CD4-positive, alpha-beta T cell treated with Interleukin-6 at 100 ng/mL for 8 hours (primary cell): ENCODE measurements at places on chromosomes 7 and 10.
A peak's percentile ranks its signal among the peaks of the same experiment; 100 is the strongest.

- DNase-seq: no peak
Measured at GRCh38 chr10:73744664-73744975, 448 bp downstream of the SEC24C start.

DNA sequence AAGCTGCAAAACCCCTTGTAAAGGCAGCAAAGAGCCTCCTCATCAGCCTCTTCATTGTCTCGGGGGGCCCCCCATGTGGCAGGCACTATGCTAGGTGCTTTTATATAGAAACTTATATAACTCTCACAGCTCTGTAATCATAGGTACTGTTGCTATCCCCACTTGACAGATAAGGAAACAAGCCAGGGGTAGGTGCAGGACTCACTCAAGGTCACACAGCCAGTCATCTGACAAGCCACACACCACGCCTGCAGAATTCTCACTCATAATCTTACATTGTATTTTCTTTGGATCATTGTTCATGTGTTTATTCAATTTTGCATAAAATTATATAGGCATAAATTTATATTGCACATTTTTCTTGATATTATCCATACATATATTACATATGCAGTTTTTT, 165.4 kb downstream of the PPP1R17 start:
- no peak for DNase-seq

DNA sequence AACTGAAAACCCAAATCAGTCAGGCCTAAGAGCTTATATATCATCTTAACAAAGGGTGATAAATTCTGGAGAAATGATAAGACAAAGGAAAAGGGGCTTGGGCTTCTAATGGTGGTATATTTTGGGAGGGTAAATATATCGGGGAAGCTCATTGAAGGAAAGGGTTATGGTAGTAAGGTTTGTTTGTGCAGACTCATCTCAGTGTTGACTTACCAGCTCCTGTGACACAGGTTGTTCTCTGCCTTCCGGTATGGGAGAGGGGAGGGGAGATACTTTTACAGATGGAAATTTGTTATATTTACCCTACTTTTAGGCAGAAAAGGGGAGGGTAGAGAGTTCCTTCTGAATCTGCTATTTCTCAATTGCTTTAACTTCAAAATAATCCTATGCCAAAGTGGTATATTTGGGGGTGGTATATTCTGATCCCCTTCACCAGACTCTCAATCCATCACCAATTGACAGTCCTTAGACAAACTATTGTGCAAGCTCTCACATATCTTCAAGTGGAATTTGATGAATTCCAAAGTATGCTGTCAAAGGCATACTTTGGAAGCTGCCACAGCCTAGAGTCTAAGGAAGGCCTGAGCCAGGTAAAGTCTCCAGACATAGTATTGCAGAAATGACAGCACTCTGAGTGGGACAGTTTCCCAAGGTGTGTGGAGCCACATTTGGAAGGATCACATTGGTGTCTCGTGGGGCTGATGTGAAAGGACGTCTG, 13.3 kb upstream of the PAPSS2 start:
- DNase-seq: no peak

DNA sequence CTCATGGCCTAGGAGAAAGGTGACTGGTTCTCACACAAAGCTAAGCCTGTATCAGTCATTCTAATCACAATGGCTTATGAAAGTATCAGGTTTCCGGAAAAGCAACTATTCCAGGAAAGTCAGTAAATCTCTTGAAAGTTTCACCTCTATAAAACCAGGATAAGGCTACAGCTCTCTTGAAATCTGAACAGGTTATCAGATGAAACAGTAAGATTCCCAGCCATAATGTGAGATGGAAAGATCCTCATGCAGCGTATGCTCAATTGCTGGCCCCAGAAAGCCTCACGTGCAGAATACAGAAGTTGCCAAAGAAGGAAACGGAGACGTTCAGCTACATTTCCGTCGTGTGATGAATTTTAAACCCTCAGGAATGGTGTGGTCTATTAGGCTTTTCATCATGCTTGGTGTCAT, 90.0 kb downstream of the PFKFB3 start:
- DNase-seq: no peak

DNA sequence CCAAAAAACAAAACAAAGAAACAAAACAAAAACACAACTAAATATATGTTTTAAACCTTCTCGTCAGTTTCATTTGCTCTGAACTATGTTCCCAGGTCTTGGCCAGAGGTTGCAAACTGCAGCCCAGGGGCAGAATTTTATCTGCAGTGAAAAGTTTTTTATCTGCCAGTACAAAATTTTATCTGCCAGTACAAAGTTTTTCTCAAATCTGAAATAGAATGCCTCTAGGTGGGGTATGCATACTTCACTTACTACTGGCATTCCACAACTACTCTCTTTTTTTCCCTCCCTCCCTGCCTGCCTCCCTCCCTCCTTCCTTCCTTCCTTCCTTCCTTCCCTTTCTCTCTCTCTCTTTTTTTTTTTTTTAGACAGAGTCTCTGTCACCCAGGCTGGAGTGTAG, 9.4 kb upstream of the CLDN3 start:
- DNase-seq: no peak

DNA sequence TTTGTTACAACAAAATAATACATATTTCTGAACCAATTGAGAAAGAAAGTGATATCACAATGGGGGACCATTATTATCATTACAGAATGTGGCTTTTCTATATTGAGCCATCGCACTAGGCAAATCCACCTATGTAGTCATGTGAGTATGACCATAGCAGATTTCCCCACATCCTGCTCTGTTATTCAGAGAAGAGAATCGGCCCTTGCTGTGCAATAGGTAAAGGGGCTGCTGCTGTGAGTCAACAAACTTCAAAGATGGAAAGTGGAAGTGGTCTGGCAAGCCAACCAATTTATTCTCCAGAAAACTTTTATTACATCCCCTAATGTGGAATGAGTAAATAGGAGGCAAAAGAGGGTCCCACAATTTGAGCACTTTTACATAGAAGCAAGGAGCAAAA, 573.4 kb downstream of the ETV1 start:
- DNase-seq: no peak

- peak; percentile 22 for DNase-seq
Measured at GRCh38 chr7:44196450-44196872, 4.3 kb upstream of the YKT6 start.

- no peak for DNase-seq
Measured at GRCh38 chr10:15486404-15486803, 115.3 kb upstream of the FAM171A1 start.

DNA sequence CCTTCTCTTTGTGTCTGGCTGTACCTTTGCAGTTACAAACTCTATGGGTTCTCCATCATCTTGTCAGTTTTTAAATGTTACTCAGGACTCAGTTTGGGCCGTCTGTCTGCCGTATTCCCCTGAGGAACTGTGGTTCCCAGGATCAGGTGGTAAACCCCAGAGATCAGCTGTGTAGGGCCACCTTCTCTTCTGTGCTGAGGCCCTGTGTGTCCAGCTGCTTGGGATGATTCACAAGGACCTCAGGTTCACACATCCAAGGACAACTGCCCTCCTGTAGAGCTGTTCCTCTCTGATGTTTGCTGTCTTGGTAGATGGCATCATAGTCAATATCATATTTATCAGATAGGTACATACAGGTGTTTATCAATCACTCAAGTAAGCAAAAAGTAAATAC, 24.5 kb downstream of the CUL1 start:
- no peak for DNase-seq

DNA sequence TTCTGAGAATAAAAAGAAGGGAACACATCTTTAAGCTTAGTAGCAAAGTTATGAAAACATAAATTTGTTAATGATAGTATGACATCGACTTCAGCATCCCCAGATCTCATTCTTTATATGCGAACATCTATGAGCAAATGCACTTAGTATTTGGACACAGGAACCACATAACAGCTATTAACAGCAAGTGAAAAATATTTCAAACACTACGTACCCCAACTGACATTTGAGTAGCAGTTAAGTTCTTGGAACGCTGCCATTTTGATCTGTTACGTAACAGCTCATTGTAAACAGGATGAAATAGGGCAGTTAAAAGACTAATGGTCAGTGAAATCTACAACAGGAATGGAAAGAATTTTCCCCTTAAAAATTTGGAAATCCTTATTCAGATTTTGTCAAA, 428.9 kb downstream of the TNS3 start:
- DNase-seq: no peak

DNA sequence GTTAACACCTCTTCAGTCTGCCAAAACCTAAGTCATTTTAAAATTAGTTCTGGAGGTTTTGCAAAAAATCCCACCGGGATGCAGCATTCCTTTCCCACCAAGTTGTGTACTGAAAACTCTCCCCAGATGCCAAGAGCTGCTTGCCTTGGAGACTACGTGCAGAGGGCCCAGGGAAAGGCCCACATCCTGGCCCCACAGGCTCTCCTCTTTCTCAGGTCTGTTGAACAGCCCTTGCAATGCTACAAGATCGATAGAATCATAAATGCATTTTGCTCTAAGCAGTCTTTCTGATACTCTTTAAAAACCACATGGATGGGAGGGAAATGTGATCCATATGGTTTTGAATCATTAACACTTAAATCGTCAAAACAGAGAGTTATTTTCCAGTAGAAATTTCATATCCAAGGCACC, 126.7 kb upstream of the ZMIZ1 start:
- no peak for DNase-seq

DNA sequence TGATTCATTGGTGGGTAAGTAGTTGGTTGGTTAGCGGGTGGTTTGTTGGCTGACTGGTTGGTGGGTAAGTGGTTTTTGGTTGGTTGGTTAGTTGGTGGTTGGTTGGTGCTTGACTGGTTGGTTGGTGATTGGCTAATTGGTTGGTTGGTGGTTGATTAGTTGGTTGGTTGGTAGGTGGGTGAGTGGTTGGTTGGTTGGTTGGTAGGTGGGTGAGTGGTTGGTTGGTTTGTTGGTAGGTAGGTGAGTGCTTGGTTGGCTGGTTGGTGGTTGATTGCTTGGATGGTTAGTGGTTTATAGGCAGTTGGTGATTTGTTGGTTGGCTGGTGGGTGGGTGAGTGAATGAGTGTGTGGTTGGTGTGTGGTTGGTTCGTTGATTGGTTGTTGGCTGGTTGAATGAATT, 44.2 kb downstream of the CALML3 start:
- DNase-seq: no peak

DNA sequence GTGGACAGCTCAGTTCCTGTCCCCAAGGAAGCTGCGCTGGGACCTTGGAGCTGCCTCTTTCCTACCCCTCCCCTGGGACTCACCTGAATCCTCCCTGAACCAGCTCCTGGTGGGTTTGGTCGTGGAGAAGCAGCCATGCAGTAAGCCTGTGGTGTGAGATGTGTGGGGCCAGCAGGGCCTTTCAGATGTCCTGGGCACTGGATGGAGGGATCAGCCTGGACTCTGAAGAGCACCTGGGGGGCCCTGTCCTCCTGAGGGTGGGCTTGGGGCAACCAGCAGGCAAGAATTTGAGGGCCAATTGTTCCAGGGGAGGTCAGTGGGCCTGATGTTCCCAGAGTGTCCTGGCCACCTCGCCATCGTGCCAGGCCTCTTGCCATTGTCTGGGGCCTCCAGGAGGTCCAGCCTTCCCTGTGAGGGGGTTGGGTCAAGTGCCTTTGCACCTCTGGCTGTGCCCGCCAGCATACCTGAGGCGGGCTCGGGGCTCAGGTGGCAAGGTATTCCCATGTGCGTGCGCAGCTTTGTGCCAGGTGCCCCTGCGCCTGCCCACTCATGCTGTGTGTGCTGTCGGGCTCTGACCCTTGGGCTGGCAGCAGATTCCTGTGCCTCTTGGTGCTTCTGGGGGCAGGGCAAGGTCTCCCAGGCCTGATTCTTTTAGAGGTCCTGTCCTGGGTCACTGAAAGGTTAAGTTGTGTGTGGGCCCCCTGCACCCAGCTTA, 7.3 kb downstream of the TRIM8 start:
- DNase-seq: no peak

DNA sequence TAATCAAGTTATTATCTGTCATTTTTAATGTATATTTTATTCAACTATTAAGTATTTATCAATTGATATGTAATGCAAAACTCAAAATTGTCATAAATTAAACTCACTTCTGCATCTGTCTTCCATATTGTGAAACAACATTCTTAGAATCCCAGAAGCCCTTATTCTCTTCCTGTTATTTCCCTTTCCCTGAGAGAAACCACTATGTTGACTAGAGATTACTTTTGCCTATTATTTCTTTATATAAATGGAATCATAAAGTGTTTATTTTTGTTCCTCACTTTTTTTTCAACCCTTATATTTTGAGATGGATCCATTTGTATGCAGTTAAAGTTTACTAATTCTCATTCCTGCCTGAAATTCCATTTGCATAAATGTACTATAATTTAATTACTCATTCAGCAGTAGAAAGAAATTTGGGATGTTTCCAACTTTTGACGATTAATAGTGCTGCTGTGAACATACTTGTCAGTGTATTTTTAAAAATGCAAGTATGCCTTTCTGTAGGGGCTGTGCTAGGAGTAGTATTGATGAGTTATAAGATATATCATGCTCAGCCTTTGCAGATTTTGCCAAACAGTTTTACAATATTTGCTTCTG, 211.2 kb downstream of the SEMA3D start:
- DNase-seq: no peak

DNA sequence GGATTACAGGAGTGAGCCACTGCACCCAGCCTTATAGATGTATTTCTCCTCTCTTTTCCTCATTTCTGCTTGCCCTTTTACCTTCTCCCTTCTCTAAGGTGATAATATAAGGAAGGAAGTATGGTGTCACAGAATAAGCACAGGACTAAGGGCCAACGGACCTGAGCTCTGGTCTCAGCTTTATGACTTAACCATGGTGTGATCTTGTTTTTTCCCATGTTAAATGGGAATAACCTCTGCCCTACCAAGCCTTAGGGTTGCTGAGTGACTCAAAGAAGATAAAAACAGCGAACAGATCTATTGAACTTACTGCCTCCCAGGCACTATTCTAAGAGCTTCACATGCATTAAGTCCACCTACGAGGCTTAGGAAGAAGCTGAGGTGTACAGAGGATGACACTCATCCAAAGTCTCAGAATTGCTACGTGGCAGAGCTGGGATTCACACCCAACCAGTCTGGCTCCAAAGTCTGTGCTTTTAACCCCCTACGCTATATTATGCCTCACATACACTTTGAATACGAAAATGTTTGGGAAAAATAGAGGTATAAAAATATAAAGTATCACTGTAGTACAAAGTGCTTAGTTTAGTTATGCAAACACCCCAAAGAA, 5.6 kb downstream of the UROS start:
- no peak for DNase-seq

GRCh38 chr10:103598654-103599115, 105.2 kb downstream of the NEURL1 start:
- no peak for DNase-seq

DNA sequence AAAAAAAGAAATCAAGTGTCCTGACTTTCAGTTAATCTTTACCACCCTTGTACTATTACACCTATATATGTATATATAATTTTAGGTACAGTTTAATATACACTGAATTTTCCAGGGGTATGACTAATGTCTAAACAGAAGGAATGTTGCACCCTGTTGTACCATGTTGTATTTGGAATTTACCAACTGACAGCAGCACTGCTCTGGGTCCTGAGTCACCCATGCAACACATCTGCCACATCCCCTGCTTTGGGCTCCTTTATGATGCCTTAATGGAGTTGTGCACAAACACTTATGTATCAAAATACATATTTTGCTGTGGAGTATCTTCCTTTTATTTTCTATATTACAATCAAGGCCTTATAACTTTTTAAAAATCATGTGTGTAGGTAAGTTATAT, 21.2 kb downstream of the YAE1 start:
- no peak for DNase-seq
